ENCODE measurements at places on chromosomes 6 and 20. TPM values are rescaled to one million over a fixed set of nuclear protein-coding genes. Genes with fewer than 3 reads are reported as not detected.
A peak's percentile ranks its signal among the peaks of the same experiment; 100 is the strongest.

The EFCAB8 gene
- total RNA-seq, result not detected

The GABRR1 gene
- not detected for total RNA-seq

The ZNF391 gene
- total RNA-seq, result 5.5 TPM

The GSTA1 gene
- total RNA-seq, result not detected

The GCNT2 gene
- total RNA-seq, result 34.4 TPM

The CTCFL gene
- not detected for total RNA-seq

The ZCCHC3 gene
- 18.8 TPM for total RNA-seq

The RGS17 gene
- total RNA-seq, result 0.14 TPM

The MCHR2 gene
- not detected for total RNA-seq

The HLA-DRB5 gene
- 0.20 TPM for total RNA-seq

The RAET1L gene
- total RNA-seq, result 0.20 TPM

The FAXC gene
- 2.0 TPM for total RNA-seq

The MEP1A gene
- not detected for total RNA-seq

The CD164 gene
- total RNA-seq, result 94.3 TPM

The HRH3 gene
- not detected for total RNA-seq

The TPD52L2 gene
- total RNA-seq, result 103 TPM

DNA sequence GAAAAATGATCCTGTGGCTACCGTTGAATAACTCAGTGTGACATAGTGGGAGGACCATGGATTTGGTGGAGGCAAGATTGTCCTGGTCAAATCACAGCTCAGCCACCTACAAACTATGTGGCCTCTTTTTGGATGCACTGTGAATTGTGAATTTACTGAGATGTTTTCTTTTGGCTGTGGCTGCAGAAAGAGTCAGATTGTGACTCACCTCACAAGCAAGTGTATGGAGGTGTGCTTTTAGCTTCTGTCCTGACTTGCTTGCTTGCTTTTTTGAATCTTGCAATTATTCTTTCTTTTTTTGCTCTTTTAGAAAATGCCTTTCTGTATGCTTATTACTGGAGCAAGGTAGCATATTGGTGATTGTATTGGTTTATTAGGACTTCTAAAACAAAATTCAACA is 122.9 kb upstream of the FOXO3 start:
- no peak for DNase-seq

- peak; percentile 13 for DNase-seq
Observed at GRCh38 chr6:142886431-142887170, 58.4 kb downstream of the HIVEP2 start.

GRCh38 chr6:4973415-4973814 is 30.4 kb downstream of the RPP40 start:
- DNase-seq, result no peak

- no peak for DNase-seq
Observed at GRCh38 chr20:57212534-57213276, 53.7 kb downstream of the BMP7 start.

- no peak for DNase-seq
Observed at GRCh38 chr6:131631625-131632289, 3.7 kb upstream of the MED23 start.

- DNase-seq, result no peak
Observed at GRCh38 chr6:158584236-158584651, 24.4 kb downstream of the TMEM181 start.

DNA sequence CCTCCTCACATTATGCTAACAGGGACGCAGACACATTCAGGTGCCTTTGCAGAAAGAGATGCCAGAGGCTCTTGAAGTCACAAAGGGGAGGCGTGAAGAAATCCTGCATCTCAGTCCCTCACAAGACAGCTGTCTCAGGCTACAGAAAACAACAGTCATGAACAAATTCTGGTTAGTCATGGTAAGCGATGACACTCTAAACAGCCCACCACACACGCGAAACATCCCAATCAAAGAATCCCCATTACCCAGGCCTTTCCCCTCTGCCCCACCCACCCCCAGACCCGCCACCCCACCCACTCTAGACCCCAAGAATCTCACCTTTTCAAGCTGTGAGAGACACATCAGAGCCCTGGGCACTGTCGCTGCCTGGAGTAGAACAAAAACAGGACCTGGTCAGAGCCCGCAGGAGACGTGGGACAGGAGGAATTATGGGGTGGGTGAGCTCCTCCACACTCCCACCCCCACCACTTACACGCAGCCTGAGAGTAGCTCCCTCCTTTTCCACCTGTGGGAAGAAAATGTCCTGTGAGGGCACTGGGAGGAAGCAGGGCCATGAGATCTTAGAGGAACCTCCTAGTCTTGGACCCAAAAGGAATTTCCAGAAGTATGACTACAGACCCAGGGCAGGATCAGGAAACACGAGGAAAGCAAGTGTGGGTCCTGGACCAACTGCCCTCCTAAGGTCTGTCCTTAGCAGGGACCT is 2.7 kb downstream of the HLA-B start:
- no peak for DNase-seq

DNA sequence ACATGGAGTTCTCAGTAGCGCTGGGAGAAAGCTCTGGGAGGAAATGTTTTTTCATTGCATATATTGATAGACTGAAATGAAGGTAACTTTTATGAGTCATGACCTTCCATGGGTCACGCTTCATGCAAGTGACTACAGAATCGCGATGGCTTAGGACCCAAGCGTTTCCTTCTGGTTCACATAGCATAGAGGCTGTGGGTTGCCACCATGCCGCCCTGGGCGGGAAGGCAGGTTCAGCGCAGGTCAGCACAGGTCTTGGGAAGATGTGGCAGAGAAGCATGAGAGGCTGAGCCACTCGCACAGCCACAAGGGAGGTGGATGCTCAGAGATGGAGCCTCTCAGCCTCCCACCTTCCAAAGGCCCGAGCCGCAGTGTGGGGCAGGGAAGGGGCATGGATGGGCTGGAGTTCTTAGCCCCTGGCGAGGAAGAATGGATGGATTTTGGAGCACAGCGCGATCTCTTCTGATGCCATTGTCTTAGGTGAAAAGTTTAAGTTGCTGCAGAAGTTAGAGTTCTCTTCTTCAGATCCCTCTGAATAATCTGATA is 219.5 kb downstream of the SMOC2 start:
- DNase-seq, result no peak

DNA sequence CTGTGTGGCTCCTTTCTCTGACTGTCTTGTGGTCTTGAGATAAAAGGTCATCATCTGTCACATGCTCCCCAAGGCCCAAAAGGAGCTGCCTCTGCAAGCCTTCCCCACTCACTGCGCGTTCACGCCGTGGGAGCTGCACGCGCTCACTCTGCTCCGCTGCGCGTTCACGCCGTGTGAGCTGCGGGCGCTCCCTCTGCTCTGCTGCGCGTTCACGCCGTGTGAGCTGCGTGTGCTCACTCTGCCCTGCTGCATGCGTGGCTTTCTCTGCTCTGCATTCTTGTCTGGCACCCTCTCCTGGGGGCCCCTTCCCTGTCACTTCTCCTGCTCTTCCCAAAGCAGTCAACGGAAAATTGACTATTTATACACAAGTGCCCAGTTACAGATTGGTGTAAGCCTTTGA is 42.5 kb downstream of the PSMB1 start:
- no peak for DNase-seq

DNA sequence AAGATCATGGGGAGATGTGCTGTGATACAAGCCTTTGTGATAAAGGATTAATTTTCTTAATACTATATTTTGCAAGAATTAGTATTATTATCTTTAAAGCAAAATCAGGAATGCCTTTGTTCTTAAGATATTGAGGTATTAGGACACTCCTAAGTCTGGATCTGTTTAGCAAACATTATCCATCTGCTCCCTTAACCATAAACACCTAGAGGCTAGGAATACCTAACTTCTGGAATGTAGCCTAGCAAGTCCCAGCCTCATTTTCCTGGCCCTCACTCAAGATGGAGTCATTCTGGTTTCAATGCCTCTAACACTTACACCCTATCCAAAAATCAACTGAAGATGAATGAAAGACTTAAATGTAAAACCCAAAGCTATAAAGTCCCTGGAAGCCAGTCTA is 106.3 kb upstream of the GJE1 start:
- DNase-seq, result no peak

DNA sequence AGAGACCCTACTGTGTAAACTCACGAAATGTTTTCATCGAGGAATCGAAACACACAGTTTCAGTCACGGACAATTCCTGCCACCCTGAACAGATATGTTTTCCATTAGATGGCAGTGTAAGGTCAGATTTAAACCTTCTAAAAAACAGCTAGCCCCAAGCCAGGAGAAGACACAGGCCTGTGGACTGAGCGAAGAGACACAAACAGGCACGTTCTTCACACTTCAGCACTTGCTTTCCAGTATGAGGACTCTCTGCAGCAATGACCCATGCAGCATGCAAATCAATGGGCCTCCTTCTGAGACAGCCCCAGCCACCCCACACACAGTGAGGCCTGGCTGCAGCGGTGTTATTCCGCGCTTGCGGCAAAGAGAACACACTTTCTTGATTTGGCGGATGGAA is 31.9 kb downstream of the HUS1B start:
- no peak for DNase-seq

DNA sequence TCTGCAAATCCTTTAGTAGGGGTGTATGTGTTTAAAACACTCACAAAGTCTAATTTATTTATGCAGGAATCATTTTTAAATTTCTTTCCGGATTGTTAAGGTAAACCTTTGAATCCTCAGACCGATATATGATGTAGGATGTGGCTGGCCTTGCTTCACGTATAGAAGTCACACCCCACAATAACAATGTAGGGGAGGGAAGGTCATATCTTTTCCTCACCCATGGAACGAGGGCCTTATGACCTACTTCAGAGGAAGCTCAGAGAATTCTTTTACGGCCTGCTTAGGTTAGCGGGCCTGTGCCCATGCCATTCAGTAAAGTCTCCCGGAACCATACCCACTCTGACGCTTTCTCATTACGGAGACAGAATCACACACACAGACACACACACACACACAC is 102.9 kb downstream of the MAP3K7 start:
- DNase-seq, result no peak

DNA sequence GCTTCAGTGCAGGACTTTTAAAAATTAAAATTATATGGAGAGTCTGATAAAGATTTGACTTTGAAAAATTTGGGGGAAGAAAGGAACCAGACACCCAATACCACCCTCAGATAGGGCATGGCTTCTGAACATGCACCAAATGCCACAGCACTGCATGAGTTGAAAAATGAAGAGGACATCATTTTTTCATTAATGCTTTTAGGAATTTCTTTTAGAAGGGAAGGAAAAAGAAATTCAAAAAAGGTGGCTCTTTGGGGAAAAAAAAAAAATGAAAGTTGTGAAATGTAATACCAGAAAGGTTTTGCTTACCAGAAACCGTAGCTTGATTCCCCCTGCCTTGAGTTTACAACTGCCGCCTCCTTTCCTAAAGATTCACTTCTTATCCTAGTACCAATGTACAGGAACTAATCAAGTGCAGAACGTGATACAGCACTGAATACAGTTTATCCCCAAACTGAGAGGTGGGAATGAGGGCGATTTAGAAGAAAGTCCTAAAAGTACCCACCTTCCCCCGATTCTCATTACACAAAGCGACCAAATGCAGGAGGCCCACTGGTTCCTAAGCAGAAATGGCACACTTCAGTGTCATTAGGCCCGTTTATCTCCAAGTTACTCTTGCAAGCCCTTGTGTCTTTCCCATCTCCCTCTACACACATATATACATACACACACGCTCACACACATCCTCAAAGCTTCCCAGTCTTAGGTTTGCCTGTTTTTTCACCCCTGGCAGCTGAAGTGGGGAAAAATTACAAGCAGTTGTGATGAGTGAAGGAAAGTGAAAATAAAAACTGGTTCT is 2.8 kb downstream of the PPP1R10 start:
- no peak for DNase-seq

DNA sequence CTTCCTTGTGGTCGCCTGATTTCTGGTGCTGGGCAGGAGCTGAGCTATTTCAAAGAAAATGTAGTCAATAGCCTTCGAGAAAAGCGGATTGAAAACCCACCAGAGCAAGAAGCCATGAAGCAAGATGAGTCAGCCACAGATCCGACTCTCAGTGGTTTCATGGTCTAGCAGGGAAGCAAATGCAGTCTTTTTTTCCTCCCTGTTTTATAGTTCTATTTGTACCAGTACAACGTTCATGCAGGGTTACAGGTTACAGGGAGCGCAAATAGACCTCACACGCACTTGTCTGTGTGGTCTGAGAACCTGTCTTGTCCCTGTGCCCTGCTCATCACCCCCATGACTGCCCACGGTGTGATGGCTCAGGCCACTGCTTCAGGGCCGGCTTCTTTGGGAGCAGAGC is 309.8 kb upstream of the SUPT3H start:
- DNase-seq, result no peak

DNA sequence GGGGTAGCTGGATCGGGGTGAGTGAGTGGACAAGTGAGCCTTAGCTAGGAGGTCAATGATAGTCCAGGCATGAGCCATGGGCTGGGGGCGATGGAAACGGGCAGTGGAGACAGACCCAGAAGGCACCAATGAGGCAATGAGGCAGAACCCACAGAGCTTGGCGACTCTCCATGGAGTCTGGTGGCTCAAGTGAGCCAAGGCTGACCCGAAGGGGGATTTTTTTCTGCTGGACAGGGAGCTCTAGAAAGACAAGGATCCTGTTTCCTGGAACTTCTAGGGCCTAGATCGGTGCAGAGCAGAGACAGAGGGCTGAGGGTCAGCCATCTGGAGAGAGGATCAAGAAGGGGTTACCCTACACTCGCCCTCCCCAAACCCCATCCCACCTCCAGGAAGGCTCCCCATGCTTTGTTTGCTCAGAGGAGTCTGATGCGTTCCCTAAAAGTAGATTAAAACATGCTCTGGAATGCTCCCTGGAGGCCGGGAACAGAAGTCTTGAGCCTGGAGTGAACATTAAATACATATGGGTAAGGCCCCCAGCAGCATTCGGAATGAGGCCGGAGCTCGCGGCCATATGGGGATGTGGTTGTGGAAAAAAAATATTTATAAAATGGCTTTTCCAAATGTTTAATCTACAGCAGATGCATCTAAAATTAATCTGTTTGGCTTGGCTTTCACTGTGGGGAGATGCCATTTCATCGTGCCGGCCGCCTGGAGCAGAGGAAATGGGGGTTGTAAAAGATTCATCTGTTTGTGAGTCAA is 237.8 kb upstream of the PMEPA1 start:
- DNase-seq, result no peak

GRCh38 chr6:155449450-155450239 is 6.0 kb downstream of the NOX3 start:
- DNase-seq, result no peak

GRCh38 chr6:165883851-165884640 is 221.0 kb upstream of the PDE10A start:
- no peak for DNase-seq

DNA sequence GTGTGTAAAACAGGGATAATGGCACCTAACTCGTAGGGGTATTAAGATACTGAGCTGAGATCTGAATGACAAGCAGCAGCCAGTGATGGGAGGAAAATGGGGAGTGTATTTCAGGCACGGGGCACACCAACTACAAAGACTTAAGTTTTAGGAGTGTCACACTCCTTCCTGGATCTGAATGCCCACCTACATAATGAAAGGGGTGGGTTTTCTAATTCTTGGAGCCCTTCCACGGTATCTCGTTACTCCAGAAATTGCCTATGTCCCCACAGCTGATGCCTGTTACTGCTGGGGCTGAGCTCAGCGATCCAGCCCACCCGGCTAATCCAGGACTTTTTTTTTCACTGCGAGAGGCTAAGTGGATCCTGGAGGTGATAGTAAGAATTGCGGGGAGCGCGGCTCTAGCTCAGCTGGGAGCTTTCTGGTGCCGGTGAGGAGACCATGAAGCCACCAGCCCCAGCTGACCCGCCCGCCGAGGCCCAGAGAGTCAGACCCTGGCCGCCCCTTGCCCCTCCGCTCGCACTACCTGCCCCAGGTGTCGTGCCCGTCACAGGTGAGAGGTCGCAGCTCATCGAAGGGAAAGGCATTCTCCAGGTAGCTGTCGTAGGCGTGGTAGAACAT is 727 bp downstream of the EDEM2 start:
- no peak for DNase-seq

- no peak for DNase-seq
Observed at GRCh38 chr6:7431674-7432390, 42.2 kb downstream of the RIOK1 start.

- no peak for DNase-seq
Observed at GRCh38 chr20:57922083-57922482, 212.3 kb upstream of the PMEPA1 start.
